ENCODE measurements at places on chromosomes 6 and 20.

GRCh38 chr20:10178091-10178490 is 40.5 kb upstream of the SNAP25 start:
- no peak for DNase-seq

GRCh38 chr6:71399279-71399678 is 110.7 kb downstream of the OGFRL1 start:
- DNase-seq: no peak

GRCh38 chr6:125717120-125717731 is 32.2 kb upstream of the HEY2 start:
- no peak for DNase-seq

DNA sequence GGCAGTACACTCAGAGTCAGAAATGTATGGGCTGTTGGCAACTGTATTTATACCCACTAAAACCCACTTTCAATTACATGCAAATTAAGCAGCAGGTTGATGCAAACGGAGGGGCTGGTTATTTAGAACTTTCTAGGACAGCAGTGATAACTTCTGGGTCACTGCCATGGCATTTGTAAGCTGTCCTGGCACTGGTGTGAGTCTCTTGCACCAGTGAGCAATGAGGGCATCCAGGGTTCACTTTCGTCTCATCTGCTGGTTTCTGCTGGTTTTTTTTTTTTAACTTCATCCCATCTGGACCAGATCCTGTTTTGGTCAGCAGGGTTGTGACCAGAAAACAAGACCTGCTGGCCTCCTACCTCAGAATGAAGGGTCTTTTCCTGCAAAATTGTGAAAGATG is 49.2 kb downstream of the CDH26 start:
- DNase-seq: no peak

- no peak for DNase-seq
These were observed 320.8 kb downstream of the SOX4 start for GRCh38 chr6:21914121-21914973.

DNA sequence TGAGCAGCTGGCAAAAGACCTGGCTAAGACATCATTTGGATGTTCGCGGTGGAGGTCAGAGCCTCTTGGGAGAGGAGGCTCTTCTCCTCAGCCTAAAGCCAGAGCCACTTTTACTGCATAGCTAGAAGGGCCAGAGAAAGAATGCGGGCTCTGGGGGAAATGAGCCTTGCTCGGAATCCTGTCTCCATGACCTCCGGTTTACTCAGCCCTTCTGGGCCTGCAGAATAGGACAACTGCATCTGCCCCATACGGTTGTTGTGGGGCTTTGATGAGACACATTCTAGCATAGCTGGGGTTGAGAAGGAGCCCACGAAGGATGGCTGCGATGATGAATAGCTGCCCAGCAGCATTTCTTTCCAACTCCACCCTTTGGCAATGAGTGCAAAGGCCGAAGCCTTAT is 115.0 kb upstream of the SLC22A23 start:
- no peak for DNase-seq

GRCh38 chr6:332671-333070 is 40.4 kb downstream of the DUSP22 start:
- no peak for DNase-seq

DNA sequence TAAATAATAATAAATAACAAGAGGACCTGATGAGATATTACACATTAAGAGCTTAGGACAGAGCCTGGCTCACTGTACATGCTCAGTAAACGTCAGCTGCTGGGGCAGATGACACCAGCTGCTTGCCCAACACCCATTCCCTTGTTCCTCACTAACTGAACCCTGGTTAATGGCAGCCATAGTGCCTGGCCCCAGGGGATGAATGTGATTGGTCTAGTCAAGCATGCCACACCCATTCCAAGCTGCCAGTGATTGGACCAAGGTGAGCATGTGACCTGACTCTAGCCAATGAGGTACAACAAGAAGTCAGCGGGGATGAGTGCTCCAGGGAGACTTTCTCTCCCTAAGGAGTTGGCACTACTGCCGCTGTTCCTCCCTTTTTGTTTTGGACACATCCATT is 85.1 kb upstream of the PTPN1 start:
- DNase-seq: no peak

All from cerebellum (tissue), 4 donors.